DMS53 (cell line): ENCODE measurements at places on chromosomes 11 and 22.

- DNase-seq, result no peak
Measured at GRCh38 chr11:116994195-116994594, 104.0 kb downstream of the SIK3 start.

DNA sequence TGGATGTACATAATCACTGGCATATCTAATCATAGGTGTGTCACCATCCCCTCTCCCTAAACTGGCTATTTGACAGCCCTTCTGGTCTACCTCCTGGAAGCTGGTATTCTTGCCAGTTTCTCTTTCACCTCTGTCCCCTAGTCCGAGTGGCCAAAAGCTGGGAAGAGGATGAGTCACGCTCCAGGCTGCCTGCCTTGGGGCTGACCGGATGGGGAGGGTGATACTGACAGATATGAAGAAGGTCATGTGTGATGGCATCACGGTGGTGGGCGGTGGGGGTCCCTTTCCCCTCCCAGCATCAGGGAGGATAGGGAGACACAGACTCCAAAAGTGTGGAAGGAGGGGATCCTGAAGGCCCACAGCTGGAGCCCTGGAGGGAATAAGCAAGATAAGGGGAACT, 4.8 kb downstream of the OAF start:
- peak; percentile 19 for DNase-seq

GRCh38 chr22:40070701-40071100, 75.9 kb downstream of the FAM83F start:
- DNase-seq, result no peak

DNA sequence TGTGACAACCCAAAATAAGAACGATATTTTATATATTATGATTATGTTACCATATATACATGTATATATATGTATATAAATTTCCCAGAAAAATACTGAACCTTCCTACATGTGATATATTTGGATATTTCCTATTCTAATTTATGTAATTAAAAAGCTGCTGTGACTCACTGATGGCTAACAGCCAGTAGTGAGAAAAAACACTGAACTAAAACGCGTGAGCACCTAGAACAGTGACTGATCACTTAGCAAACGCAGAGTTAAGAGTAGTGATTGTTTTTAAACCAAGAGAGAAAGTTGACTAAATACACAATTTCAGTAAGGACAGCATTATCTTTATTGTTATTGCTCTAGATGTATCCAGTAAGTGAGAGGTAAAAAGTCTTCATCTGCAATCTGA, 213.8 kb downstream of the TMEM135 start:
- no peak for DNase-seq

DNA sequence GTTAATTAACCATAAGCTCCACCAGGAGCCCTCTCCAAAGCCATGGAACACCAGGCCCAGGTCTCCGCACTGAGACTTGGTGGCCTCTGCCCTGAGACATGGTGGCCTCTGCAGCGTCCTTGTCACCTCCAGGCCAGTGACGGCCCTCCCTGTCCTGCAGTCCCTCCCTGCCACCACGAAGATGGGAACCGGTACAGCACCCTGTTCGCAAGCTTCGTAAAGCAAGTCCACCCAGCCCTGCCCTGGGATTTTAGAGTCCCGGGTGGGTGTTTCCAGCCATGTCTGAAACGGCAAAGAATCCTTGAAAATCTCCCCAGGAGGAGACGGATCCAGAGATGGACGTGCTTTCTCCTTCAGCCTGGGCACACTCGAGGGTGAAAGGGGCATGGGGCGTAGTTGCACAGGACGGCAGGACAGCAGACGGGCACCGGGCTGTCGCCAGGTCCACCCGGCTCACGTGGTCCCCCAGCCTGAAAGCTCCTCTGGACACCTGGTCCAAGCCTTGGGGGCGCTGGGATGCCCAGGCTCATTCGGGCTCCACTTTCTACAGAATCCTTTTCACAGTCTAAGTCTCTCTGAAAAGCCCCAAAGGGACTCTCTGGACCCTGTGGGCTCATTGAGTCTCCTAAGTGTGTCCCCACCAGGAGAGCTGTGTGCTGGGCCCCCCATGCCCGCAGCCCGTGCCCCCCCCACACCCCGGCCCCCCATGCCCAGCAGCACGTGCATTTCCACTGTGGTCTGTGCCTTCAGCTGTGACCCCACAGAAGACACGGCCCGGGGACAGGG, 456.2 kb downstream of the BRD1 start:
- no peak for DNase-seq

GRCh38 chr22:50250555-50251476, at the start of gene HDAC10:
Gene HDAC10 (minus strand): TSS chr22:50251265. CDS start chr22:50251032, 233 bp downstream.
- peak; percentile 93 for DNase-seq

- no peak for DNase-seq
Measured at GRCh38 chr11:86678296-86678695, 5.9 kb upstream of the ME3 start.

GRCh38 chr11:75547617-75548058, 14.4 kb upstream of the SERPINH1 start:
- DNase-seq, result peak; percentile 92

GRCh38 chr11:69134957-69135356, 20.8 kb upstream of the SMIM38 start:
- DNase-seq, result no peak

- no peak for DNase-seq
Measured at GRCh38 chr11:21896746-21897602, 295.9 kb upstream of the ANO5 start.

DNA sequence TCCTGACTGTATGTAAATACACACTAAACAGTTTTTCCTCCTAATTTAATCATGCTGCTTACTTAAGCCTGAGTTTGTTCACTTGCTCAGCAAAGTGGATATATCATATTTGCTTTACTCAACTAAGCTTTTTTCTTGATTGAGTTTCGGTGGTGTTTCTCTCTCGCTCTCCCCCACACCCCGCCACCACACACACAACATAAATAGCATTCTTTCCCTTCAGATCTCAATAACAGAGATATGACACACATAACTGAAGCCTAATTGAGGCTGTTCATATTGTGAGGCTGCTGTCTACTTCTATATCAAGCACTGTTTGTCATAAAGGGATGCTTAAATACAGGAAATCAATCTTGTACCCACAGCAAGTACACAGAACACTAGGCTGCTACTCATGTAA, 364.9 kb downstream of the FAT3 start:
- DNase-seq, result no peak

- no peak for DNase-seq
Measured at GRCh38 chr11:104142698-104143097, 21.2 kb downstream of the PDGFD start.

GRCh38 chr22:32661296-32661695, 140.2 kb upstream of the TIMP3 start:
- DNase-seq, result no peak

DNA sequence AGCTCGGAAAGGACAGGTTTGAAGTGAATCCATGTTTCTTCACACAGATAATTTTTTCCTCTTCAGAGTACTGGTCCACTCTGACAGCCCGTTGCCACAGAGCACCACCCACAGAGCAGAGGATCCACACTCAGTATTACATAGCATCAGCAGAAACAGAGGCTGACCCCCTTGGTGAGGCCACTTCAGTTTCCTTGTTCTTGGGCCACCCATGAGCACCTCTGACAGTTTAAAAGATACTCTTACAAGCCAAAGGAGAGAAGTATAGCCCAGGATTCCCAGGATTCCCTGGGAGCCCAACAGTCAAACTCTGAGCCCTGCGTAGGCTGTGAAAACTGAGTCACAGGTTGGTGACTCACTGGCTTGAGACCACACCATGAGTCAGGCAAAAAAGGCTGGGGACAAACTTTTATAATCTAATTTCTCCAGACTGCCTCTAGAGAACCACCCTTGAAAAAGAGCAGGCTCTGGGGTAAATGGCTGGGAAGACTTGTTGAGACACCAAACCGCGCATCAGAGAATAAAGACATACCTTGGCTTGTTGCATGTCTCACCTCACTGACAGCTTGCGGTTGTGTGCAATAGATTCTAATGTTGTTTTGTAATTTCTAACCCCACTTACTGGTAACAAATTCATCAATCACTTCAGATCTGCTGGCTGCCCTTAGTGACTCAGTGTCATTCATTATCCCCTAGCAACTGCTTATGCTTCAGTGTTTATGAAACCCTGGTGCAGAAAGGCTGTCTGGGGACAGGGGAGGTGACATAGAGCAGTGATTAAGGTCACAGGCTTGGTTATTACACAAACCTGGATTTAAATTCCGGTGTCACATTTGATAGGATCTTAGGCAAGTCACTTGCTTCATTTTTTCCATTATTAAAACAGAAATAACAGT, 56.9 kb upstream of the PRSS23 start:
- peak; percentile 86 for DNase-seq

DNA sequence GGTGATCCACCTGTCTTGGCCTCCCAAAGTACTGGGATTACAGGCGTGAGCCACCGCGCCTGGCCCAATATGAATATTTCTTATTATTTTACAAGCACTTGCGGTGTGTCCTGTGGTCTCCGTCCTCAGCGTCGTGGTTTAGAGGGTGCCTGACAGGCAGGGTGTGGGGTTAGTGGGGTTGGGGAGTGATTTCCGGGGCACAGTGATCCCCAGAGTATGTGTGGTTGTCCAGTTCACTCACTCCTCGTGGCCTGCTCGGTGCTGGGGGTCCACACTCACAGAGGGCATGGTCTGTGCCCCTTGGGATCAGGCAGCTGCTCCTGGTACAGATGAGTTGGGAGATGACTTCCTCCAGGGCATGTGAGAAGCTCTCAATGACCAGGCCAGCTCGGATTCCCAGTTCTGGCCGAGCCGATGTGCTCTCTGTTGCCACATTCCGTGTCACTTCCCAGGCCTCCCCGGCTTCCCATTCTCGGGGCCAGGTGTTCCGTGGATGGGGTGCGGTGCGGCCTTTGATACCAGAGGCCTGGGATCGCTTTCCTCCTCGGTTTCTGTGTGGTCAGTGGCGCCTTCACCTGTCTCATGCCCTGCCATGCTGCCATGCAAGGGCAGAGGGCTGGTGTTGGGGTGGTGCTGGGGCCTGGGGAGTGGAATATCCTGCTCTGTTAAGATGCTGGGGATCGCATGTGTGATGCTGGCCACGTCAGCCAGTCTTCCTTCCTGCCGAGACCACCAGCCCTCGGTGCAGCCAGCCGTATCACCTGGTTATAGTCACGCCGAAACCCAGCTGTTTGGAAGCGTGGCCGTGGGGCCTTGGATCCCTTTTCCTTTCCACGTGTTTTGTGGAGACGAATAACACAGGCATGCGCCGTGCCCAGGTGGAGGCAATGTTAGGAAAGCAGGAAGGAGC, 39.6 kb downstream of the PARVB start:
- no peak for DNase-seq

DNA sequence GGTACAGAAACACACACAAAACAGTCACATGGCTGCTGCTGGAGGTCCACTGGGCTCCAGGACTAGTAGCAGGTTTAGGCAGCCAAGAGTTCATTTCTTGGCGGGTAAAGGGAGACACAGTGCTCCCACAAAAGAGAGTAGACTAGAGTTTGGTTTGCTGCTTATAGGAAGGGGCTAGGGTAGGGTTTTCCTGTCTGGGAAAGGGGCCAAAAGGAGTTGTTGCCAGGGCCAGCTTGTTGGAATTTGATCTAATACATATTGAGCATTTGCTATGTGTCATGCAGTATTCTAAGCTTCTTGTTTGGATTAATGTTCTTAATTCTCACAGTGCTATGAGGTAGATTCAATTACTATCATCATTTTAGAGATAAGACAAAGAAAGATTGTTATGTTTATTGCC, 195.1 kb upstream of the PLET1 start:
- no peak for DNase-seq

DNA sequence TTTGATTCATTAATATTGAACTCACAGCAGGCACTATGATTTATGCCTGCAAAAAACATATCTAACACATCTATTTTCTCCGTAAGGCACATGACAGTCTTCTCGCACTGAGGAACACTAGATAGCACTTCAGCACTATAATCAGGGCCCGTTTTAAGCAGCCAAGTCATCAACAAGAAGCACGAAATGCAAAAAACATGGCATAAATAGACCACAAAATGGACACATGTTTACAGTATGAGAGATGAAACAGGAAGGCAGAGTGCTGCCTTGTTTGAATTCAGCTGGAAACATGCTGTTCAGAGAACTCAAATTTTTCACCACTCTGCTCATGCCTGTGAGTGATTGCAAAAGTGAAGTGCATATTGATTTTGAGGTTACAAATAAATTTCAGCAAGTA, 205.8 kb upstream of the PDGFD start:
- no peak for DNase-seq

DNA sequence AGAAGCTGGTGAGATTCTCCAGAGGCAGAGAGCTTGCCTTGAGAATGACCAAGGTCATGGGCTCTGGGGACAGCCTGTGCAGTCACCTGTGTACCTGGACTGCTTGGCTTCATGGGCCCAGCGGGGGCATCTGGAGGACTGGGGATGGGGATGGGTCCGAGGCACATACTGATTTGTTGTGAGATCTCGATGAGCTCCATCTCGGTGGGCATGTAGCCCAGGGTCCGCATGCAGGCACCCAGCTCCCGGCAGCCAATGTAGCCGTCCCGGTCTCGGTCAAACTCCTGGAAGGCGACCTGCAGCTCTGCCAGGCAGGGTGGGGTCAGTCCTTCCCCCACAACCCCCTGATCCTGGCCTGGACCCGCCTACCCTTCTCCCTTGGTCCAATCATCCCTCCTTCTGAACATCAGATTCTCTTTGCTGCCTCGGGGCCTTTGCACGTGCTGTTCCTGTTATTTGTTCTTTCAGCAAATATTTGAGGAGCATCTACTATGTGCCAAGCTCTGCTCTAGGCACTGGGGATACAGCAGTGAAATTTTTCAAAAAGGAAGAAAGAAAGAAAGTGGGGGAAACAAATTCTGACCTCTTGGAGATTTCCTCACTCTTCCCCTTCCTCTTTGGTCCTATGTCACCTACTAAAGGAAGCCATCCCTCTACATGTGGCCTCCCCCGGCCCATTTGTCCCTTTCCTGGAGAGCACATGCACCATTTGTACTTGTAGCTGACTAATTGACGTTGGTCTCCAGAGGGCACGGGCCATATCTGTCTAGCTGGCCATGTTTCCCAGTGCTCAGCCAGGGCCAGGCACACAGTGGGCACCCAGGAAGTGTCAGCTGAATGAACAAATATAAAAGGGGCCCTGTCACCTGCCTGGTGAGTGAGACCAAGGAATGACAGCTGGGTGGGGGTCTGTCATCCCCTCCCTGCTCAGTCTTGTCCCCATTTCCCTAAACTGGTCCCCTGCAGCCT, 2.1 kb downstream of the CABP2 start:
- no peak for DNase-seq

- DNase-seq, result peak; percentile 68
Measured at GRCh38 chr22:31148953-31149627, 8.8 kb upstream of the PLA2G3 start.

DNA sequence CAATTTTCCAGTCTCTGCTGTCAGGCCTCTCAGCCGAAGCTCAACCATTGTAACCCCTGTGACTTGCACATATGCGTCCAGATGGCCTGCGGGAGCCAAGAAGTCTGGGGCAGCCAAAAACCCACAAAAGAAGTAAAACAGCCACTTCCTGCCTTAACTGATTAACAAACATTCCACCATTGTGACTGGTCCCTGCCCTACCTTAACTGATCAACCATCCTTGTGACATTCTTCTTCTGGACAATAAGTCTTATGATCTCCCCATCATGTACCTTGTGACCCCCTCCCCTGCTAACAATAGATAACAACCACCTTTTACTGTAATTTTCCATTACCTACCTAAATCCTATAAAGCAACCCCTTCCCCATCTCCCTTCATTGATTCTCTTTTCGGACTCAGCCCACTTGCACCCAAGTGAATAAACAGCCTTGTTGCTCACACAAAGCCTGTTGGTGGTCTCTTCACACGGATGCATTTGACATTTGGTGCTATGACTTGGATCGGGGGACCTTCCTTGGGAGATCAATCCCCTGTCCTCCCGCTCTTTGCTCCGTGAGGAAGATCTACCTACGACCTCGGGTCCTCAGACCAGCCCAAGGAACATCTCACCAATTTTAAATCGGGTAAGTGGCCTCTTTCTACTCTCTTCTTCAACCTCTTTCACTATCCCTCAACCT, 1.3 kb upstream of the NDUFC2 start:
- peak; percentile 33 for DNase-seq
